NT2/D1 (cell line): ENCODE measurements at places on chromosomes 7 and 10.

- DNase-seq = no peak
These were observed 11.3 kb upstream of the SAMD9L start for GRCh38 chr7:93159490-93159889.

DNA sequence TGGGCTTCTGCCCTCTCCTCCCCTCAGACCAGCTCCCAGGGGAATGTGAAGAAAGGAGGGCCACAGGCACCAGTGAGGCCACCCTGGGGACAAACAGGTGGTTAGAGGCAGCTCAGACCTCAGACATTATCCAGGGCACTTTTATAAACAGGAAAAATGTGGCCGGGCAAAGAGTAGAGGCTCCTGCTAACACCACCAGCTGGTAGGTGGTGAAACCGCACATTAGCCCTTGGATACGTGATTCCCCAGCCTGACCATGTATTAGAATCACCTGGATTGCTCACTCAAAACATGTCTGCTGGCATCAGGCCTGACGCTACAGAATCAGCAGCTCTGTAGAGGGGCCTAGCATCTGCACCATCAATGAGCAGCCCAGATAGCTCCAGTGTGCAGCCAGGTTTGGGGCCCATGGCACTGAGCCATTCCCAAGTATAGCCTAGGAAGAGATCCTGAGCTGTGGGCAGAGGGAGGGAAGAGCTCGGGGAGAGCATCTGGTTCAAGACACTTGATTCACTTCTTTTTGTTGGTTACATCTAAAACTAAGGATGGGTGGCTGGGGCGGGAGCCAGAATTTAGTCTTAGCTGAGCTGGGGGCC is 37.1 kb downstream of the GPR26 start:
- DNase-seq = no peak

DNA sequence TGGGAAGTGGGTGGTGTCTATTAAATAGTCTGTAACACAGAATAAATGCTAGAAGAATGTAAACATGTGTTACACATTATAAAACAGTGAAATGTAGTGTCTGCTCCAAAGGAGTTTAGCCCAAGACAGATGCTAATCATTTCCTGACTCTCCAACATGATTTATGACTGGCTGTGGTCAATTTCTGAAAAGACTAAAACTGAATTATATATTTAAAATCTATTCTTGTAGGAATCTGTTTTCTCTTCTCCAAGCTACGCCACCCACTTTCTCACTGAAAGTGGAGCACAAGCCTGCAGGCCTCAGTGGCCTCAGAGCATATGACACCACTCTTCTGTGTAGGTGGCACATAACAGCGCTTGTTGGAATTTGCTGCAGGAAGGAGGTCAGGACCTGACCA is 44.4 kb downstream of the CTTNBP2 start:
- DNase-seq = no peak

GRCh38 chr7:151741585-151741984 is 135.3 kb downstream of the PRKAG2 start:
- DNase-seq = no peak

- no peak for DNase-seq
These were observed 47.3 kb downstream of the CNNM2 start for GRCh38 chr10:102965311-102965851.

- DNase-seq = no peak
These were observed 11.5 kb upstream of the STN1 start for GRCh38 chr10:103929381-103929921.

DNA sequence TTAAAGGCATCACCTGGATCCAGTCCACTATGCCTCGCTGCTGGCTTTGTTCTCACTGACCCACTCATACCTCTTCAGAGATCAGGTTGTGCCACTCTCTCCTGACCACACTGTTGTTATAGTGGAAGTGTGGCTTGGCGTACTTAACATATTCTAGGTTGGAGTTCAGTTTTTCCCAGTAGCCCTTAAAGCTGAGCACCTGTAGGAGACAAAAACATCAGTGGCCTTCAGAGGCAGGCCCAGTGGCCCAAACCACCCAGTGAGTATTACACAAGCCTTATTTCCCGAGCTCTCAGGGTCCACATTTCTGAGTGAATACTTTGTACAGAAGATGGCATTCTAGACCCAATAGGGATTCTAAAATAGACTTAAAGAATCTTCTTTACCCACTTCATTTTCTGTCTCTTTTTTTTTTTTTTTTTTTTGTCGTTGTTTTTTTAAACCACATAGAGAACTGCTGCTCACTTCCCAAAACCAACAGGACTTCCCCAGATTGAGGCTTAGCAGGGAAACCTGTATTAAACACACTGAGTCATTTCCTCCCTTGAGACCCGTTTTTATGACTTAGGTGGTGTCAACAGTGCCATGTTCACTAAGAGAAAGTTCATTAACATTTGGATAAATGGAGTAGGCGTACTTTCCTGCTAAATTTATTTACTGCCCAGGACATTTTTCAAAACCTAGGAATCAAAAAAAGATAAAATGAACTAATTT is 85.8 kb downstream of the GSAP start:
- no peak for DNase-seq

- DNase-seq = no peak
These were observed 30.0 kb upstream of the FXYD4 start for GRCh38 chr10:43341450-43341849.

DNA sequence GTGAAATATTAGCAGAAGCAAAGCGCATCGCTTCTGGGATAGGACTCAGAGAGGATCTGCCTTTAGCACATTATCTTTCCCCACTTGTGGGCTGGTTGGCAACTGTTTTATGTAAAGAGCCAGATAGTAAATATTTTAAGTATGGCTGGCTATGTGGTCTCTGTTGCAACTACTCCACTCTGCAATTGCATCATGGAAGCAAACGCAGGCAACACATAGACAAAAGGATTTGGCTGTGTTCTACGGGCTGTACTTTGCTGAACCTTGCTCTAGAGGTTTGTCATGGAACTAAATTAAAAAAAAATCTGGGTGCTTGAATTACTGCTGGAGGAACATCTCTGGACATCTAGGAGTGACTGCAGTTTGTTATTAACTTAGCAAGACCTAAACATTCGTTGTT is 307.8 kb upstream of the TPK1 start:
- no peak for DNase-seq

GRCh38 chr10:118927321-118927720 is 102.2 kb upstream of the NANOS1 start:
- DNase-seq = no peak

DNA sequence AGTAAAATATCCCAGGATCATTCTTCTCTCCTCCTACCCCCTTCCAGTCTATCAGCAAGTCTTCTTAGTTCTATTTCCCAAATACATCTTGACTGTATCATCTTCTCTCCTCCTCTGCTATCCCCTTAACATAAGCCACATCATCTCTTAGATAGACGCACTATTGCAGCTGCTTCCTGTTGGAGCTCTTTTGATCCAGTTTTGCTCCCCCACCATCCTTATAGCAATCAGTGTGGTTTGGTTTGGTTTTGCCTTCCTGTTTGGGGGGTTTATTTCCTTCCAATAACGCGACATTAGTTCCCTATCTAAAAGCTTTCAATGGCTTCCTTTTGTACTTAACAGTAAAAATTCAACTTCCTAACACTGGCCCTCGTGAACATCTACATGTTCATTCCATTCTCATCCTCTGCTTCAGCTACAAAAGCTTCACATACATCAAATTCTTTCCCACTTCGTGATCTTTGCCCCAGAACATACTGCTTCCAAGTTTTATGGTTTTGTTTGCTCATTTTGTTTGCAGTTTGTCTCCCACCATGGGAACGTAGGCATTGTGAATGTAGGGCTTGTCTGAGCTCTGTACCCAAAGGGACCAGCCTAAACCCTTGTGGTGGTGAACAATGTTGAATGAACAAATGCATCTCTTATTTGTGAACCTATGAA is 33.7 kb upstream of the PLXDC2 start:
- no peak for DNase-seq

DNA sequence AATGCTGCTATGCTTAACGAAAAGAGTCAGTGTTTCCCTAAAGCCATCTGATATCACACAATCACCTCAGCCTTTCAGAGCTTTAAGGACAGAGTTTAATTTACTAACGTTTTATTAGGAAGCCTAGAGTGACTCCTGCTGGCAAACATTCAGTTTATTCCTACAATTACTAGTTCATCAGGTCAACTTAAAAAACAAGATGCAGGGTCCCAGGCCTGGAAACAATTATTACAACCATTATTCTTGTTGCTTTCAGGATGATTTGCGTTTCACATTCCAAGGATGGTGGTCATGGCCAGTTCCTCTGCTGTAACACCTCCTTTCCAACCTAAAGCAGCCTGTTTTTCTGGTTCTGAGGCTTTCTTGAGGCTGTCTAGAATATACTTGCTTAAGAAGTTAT is 1.5 kb upstream of the FAM53B start:
- no peak for DNase-seq

DNA sequence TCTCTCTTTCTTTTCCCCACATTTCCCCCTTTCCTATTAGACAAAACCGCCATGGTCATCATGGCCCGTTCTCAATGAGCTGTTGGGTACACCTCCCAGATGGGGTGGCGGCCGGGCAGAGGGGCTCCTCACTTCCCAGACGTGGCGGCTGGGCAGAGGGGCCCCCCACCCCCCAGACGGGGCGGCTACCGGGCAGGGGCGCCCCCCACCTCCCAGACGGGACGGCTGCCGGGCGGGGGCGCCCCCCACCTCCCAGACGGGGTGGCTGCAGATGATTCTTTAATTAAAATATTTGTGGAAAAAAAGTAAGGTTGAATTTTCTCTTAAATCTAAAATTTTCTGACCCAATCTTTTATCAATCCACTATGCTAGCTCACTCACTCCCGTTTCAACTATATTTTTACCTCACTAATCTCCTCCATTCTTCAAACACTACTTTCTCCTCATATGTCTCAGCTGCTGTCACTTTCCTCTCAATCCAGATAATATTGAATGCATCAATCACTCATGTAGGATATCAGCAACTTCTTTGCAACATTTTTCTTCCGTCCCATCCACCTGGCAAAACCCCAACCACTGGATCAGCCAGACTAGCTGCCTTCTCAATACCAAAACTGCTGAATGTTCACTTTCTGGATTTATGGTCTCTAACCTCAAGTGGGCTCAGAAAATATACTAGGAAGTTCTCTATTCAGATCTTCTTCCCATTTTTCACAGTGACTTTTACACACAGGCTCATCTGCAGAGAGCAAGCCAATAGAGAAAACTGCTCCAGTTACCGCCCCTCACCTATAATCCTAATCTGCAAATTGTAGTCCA is 81.1 kb upstream of the TRIM24 start:
- no peak for DNase-seq

- peak; percentile 46 for DNase-seq
These were observed 350.0 kb downstream of the CRPPA start for GRCh38 chr7:16071246-16071857.

DNA sequence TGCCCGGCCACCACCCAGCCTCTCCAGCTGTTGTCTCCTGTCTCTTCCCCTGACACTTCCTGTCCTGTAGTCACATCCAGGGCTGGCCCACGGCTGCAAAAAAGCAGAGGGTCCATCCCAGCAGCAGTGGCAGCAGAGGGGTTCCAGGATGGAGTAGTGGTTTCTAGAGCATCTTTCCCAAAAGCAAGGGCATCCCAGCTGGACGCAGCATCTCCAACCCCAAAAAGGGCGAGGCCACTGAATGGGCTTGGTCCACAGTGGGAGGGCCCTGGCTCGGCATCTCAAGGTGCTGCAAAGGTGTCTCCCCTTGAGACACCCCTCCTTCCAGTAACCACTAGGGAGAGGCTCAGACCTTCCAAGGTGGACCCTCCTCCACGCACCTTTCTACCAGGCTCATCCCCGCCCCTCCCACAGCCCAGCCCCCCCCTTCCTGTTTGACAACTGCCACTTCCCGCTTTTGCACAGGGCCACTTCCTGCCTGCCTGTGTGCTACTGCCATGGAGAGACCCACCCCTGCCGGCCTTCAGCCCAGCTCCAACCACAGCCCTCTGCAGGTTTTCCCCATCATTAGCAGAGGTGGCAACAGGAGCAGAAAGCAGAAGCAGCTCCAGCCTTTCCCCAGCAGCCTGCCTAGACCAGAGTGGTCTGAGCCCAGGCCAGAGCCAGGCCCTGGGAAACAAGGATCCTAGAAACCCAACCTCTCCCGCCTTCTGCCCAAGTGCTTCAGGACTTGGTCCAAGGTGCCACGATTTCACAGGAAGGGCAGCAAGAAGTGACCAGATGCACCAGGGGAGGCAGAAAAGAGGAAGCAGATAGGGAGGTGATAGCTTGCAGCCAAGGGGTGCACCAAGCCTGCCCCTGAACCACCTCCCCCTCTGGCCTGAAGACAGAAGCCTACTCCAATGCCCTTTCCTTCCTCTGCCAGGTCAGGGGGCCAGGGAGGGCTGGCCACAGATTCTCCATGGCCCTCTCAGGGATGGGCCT is 8.6 kb downstream of the CAMK2G start:
- no peak for DNase-seq
